ENCODE measurements at places on chromosomes 5 and 9. TPM values are rescaled to one million over a fixed set of nuclear protein-coding genes. Genes with fewer than 3 reads are reported as not detected.

The NEUROG1 gene
- not detected for total RNA-seq

The NR4A3 gene
- 4.1 TPM for total RNA-seq

The HAPLN1 gene
- 0.05 TPM for total RNA-seq

The FAM221B gene
- total RNA-seq, result not detected

The SLC6A18 gene
- not detected for total RNA-seq

The ARID3C gene
- not detected for total RNA-seq

The NR2F1 gene
- total RNA-seq, result 1.9 TPM

The ITK gene
- total RNA-seq, result 0.99 TPM

The ANKRD31 gene
- not detected for total RNA-seq

The PANK3 gene
- 24.4 TPM for total RNA-seq

The IL13 gene
- not detected for total RNA-seq

The NRG2 gene
- 1.9 TPM for total RNA-seq

The TSC1 gene
- total RNA-seq, result 54.4 TPM

The KIF12 gene
- total RNA-seq, result not detected

The ZFP62 gene
- 15.2 TPM for total RNA-seq

The PCDHGA3 gene
- 12.1 TPM for total RNA-seq

The IFNA1 gene
- not detected for total RNA-seq

The RPL37 gene
- 619 TPM for total RNA-seq

The GPX8 gene
- 4.6 TPM for total RNA-seq

The IFNA10 gene
- total RNA-seq, result not detected

The CBY3 gene
- total RNA-seq, result not detected

The PCDHGC5 gene
- total RNA-seq, result 3.2 TPM

The WDR38 gene
- total RNA-seq, result not detected

The GPSM1 gene
- total RNA-seq, result 61.7 TPM

The PIGO gene
- 9.5 TPM for total RNA-seq

The GALNT12 gene
- total RNA-seq, result 0.64 TPM

The ADAMTS2 gene
- total RNA-seq, result 4.3 TPM

The MAT2B gene
- 62.5 TPM for total RNA-seq

The IRGM gene
- total RNA-seq, result not detected

The FGFR4 gene
- total RNA-seq, result 1.4 TPM

The PTCD2 gene
- 17.7 TPM for total RNA-seq

The ALDH7A1 gene
- total RNA-seq, result 33.7 TPM

The PDE6A gene
- 0.05 TPM for total RNA-seq

The TAF11L2 gene
- not detected for total RNA-seq

The COX7C gene
- 2,286 TPM for total RNA-seq

The FBXW5 gene
- total RNA-seq, result 162 TPM

The GMCL2 gene
- total RNA-seq, result not detected

The OR2Y1 gene
- not detected for total RNA-seq

The PCDHA12 gene
- total RNA-seq, result not detected

The F2RL2 gene
- total RNA-seq, result 0.27 TPM

The USP20 gene
- 11.6 TPM for total RNA-seq

The SPOCK1 gene
- total RNA-seq, result 14.7 TPM

The LCN9 gene
- total RNA-seq, result not detected

The CEP72 gene
- 1.6 TPM for total RNA-seq

The C9orf153 gene
- total RNA-seq, result 0.42 TPM

The PHYHD1 gene
- total RNA-seq, result 39.7 TPM

The VCP gene
- total RNA-seq, result 233 TPM

Measured in left ventricle myocardium superior (tissue), 1 donor.